ENCODE measurements at places on chromosomes 1 and 21.

- no peak for DNase-seq
Measured at GRCh38 chr1:221164029-221164428, 284.8 kb downstream of the HLX start.

DNA sequence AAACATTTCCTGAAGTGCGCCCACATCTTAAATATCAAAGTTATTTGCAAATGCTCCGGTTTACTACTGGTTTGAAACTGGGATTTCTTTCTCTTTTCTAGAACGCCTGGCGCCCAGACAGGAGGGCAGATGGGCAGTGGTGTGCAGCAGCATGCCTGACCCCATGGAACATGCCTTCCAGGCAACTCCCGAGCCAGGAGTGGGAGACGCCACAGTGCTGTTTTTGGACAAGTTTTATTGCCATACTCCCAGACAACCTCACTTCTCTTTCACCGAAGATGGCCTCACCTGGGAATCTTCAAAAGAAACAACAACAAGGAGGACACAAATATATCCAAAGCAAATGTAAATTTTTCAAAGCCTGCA is 21.5 kb downstream of the UBE2G2 start:
- DNase-seq = no peak

DNA sequence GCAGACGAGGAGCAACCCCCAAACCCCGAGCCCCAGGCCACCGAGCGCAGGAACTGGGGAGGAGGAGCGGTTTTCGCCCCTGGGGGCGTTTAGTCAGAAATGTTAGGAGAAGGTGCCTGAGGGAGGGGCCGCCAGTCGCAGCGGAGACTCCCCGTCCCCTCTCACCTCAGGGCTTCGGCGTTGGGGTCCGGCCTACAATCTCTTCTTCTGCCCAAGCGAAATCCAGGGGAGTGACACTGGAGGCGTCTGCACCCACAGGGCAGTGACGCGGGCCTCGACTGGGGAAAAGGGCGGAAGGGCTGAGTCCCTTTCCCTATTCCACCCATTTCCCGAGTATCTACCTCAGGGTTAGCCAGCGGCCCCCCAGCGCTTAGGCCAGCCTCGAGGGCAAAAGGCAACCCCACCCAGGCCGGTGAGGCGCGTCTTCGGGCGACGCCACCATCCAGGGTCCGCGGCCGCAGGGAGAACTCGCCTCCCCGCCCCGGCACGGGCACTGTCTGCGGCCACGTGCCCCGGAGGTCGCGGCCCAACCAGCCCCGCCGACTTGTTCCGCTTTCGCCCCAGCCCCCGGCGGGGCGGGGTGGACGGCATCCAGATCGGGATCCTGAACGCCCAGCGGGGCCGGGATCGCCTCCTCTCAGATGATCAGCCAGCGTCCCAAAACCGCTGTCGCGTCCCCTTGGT is 118.7 kb upstream of the BARHL2 start:
- no peak for DNase-seq

GRCh38 chr1:177517546-177517945 is 346.8 kb downstream of the BRINP2 start:
- DNase-seq = no peak

- DNase-seq = no peak
Measured at GRCh38 chr1:66788231-66788939, 12.7 kb downstream of the INSL5 start.

DNA sequence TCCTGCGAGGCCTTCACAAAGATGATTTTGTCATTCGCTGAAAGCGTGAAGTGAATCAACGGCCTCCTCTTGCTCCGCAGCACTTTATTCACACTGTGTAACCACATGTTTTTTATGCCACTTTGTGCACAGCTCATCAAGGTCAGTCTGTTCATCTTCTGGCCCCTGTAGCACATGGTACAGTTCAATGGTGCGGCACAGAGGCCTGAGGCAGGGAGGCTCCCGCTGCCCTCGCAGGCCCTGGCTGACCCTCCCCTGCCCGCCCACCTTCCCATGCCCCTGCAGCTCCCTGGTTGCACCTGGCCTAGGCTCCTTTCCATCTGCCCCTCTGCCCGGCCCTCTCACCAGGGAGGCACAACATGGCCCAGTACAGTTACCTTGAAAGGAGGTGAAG is 87.5 kb downstream of the CD247 start:
- no peak for DNase-seq

- DNase-seq = no peak
Measured at GRCh38 chr1:154703170-154703569, 95.2 kb upstream of the ADAR start.

DNA sequence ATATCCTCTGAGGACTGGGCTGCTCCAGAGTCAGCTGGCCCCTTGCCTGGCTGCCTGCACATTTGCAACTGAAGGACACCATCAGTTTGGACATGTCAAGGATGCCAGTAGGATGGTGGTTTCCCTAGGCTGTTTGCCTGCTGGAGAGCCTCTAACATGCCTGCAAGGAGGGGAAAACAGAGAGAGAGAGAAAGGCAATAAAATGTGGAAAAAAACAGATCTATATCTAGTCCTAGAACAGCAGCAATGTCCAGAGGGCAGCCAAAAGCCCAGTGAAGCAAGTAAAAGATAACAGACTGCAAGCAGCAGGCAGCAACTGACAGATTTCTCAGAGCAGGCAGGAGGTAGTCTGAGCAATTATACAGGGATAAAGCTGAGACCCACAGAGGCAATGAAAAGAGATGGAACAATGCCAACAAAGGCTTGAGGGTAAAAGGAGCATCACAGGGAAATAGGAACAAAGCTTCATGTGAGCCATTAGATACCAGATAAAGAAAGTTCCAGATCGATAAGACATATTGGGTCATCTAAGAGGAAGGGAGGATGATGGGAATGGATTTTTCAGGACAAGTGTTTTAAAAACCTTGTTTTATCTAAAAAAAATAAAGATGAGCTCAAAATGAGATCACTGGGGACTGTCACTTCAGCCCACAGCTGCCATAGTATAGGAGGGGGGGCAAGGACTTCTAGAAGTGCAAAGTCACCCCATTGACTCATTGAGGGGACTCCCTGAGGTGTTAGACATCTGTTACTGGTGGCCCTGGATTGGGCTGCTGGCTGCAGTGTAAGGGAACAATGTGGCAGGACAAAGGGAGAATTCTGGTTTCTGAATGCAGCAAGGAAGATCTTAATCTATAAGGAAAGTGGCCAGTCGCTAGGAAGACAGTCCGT is 38.6 kb upstream of the GADD45A start:
- no peak for DNase-seq

- DNase-seq = peak; percentile 34
Measured at GRCh38 chr1:9280015-9280860, 12.5 kb upstream of the SPSB1 start.

DNA sequence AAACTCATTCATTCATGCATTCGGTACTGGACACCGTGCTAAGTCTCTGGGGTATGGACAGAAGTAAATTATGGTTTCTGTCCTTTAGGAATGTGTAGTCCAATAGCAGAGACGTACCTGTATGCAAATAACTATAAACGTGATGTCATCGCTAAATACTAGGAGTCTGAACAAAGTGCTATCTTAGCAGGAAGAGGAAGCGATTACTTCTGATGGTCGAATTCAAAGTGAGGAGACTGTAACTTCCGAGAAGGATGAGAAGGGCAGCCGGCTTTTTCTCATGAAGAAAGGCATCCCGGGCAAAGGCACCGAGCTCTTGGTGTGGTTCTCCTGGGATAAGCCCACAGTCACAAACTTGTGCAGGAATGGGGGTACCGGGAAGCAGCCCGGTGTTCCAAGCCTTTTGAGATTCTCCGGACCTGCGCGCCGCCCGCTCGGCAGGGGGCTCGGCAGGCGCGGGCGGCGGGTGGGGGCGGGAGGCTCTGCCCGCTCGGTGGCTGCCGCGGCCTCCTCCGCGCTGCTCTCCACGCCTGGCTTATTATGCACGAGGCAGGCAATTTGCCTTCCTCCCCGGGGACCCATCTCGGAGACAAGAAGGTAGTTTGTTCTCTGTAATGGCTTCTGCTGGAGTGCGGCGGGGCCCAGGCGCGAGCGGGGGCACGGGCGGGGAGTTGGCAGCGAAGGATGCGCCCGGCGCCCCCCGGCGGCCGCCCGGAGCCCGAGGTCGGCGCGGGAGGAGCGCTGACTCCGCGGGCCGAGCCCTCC is 67.5 kb upstream of the CD1D start:
- no peak for DNase-seq

- no peak for DNase-seq
Measured at GRCh38 chr21:39825250-39825649, 42.0 kb upstream of the PCP4 start.

GRCh38 chr1:183761871-183762270 is 43.0 kb upstream of the RGL1 start:
- DNase-seq = no peak

GRCh38 chr1:185795181-185795580 is 61.0 kb downstream of the HMCN1 start:
- DNase-seq = no peak

- no peak for DNase-seq
Measured at GRCh38 chr21:15204970-15205286, 140.1 kb upstream of the NRIP1 start.

GRCh38 chr1:34736692-34737091 is 18.2 kb upstream of the GJB5 start:
- DNase-seq = no peak

- no peak for DNase-seq
Measured at GRCh38 chr21:43982489-43983078, 29.5 kb upstream of the TRAPPC10 start.

GRCh38 chr21:34202553-34203372 is 129.4 kb downstream of the MRPS6 start:
- no peak for DNase-seq

DNA sequence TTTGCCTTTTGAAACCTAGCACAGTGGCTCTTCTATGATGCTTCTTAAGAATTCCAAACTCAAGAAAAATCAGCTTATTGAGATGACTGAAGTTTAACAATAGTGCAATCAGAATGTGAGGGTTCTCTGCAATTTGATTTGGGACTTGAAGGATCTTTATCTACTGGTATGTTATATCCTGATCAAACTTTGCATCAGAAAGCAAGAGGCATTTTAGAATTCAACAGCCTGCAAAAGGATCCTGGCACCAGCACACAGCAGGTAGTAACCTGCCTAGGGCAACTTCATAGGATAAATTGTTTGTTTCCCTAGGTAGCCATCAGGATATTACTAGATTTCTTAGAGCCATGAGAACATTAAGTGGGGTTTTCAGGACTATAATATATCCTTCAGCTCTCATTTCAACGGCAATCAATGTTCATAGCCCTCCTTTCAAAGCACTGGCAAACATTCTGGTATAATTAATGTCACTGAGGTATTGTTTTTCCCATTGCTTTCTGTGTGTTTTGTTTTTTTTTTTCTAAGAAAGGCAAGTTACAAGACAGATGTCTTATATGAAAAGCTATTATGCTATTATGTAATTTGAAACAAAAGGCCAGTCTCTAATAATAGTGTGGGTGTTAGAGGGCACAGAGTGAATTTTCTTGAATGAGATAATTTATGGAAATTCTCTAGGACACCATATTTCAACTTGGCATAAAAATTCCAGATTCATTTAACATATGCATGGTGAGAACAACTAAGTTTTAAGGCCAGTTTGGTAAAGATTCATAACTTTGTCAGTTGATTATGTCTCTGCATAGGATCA is 34.5 kb downstream of the NTNG1 start:
- no peak for DNase-seq

DNA sequence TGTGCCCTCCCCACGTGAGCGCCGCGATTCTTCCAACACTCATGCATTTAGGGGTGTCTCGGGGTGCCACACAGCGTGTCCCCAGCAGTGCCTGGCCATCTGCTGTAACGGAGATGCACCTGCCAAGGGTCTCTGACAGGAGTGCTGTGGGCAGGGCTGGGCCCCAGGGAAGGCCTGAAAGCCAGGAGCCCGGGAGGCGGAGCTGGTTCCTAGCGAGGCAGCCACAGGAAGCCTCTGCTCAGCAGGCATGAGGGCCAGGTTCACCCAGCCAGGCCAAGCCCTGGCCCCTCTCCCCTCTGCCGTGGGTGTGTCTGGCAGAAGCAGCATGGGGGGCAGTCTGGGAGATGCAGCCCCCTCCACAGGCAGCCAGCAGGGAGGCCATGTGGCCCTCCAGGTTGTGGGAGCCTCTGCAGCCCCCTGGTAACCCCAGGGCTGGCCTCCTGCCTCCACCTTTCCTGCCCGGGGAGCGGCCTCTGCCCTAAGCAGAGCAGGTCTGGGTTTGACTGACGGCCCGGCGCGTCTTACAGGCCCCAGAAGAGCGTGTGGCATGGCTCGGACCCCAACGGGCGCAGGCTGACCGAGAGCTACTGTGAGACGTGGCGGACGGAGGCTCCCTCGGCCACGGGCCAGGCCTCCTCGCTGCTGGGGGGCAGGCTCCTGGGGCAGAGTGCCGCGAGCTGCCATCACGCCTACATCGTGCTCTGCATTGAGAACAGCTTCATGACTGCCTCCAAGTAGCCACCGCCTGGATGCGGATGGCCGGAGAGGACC is 30.4 kb downstream of the SLC19A1 start:
- DNase-seq = no peak

DNA sequence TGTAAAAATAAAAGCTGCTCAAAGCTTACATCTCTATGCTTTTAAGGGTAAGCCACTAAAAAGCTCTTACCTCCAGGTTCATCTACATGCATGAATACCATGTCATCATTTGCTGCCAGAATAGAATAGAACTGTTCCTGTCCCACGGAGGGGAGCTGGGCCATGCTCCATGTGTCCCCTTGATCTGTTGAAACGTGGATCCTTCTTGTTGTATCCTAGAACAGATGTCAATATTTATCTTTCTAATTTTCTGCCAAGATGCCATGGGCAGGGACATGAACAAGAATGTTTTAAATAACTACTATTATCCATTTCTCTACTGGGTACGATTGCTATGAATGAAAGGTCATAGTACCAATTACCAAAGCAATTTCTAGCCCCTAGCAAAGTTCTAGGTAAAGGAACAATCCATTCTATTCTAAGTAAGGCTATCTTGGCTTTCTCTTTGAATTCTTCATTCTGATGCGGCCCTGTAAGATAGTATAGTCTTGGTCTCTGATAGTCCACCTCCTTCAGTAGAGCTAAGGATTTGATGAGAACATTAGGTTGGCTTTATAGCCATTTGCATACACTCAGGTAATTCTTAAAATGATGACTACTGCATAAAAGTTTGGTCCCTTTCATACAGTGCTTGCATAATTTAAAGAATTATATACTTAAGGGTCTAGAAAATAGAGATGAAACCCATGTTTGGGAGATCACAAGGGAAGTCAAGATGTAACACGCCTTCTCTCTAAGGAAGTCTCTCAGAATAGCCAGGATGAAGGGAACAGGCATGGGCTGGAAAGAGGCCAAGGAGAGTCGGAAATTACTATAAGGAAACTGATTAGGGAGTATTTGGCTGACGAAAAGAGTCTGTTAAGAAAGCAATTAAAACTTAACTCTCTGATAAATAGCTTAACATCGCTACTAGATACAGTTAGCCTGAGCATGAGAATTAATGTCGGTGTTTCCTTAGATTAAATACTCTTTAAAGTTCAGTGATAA is 35.4 kb upstream of the MYBPHL start:
- DNase-seq = no peak

DNA sequence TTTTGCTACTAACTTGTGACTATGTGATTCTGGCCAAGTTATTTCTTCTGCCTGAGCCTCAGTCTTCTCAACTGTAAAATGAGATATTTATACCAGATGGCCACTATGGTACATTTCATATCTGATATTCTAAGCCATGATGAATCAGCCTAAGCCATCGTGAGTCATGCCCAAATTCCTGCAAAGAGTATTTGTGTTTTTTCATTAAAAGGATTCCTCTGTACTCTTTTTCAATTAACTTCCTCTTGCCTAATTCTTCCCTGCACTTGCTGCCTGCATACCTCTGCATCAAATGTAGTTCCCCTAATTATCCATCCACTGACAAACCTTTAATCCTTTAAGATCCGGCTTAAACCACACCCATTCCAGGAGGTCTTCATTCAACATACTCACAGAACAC is 575.1 kb upstream of the BEND5 start:
- DNase-seq = no peak

- no peak for DNase-seq
Measured at GRCh38 chr1:91523482-91523881, 22.8 kb downstream of the CDC7 start.

- no peak for DNase-seq
Measured at GRCh38 chr1:54854381-54855020, 32.5 kb downstream of the DHCR24 start.
